Forelimb muscle (tissue), 1 donor: ENCODE measurements at places on chromosomes 1 and 21. TPM values are rescaled to one million over a fixed set of nuclear protein-coding genes. Genes with fewer than 3 reads are reported as not detected.
A peak's percentile ranks its signal among the peaks of the same experiment; 100 is the strongest.

DNA sequence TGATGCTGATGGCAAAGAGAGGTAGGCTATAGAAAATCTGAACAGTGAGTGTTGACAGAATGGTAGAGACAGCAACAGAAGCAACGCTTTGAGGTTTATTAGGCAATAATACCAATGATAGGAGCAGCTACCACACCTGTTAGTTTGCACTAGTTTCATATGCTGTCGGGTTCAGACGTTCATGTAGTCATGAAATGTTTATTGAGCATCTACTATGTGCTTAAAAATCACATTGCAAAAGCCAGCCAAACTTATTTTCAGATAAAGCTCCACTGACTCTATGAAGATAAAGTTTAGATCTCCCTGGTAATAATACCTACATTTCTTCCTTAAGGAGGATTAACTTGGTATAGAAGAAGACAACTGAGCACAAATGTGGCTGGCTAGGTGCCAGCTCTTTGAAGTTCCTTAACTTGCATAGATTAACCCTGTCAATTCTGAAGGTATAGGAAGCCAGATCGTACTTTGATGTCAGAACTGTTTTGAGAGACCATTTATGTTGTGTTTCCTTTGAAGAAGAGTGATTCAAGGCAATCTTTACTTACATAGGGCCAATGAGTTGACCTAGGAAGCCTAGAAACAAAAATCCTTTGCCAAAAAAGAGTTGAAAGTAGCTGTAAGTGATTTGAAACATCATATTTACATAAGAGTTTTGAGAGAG is 71.5 kb downstream of the DISP1 start:
- DNase-seq: no peak

- no peak for DNase-seq
These were observed 100.8 kb downstream of the SIK1 start for GRCh38 chr21:43325968-43326715.

GRCh38 chr1:2617971-2618470 is 14.8 kb downstream of the MMEL1 start:
- DNase-seq: no peak

DNA sequence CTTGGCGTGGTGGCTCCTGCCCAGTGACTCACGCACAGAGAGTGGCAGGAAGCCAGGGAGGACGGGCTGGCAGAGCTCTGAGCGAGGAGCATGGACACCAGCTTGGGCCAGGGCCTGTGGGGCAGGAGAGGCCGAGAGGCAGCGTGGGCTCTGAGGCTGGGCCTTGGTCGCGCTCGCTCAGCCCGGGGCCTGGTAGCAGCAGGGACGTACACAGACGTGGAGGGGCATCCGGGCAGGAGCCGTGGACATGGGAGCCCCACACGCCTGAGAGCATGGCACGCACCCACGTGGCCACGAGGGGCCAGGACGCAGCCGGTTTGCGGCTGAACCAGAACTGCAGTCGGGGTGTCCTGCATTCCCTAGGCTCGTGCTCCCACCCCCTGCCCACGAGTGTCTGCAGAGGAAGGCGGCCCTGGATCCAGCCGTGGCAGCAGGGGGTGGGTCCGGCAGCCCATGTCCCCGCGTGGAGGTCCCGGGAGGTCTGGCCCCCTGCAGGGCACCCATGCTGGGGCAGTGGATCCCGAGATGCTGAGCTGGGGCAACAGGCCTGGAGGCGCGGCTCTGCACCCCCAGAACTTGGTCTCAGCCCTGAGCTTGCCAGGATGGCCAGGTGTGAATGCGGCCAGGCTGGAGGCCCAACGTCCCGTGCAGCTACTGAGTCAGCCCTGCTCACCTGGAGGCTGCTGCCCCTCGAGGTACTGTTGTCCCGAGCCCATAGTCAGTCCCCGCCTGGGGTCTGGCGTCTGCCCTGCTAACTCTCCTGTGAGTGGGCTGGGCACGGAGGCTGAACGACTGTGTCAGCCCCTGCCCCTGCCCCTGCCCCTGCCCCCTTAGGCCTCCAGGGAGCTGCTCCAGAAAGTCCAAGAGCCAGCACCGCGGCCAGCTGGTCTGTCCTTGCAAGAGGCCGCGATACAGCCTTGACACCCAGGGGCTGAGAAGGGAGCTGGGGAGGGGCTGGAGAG is 61.6 kb downstream of the SLX9 start:
- no peak for DNase-seq

DNA sequence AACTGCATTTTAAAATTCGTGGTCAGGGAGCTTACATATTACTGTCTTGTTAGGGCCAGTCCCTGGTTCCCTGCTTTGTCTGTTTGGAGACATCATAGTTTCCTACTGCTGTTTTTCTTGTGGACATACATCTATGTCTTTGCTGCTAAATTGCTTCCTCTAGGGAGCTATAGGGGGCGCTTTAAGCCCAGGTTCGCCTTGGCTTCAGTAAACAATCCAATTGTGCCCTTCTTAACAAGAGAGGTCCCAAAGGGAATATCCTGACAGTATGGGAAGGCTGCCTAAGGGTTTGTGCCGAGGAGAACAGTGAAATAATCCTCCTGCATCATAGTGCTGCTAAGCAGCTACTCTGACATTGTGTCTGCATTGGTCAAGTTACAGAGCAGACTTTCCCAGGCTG is 112.5 kb downstream of the USH2A start:
- DNase-seq: no peak

DNA sequence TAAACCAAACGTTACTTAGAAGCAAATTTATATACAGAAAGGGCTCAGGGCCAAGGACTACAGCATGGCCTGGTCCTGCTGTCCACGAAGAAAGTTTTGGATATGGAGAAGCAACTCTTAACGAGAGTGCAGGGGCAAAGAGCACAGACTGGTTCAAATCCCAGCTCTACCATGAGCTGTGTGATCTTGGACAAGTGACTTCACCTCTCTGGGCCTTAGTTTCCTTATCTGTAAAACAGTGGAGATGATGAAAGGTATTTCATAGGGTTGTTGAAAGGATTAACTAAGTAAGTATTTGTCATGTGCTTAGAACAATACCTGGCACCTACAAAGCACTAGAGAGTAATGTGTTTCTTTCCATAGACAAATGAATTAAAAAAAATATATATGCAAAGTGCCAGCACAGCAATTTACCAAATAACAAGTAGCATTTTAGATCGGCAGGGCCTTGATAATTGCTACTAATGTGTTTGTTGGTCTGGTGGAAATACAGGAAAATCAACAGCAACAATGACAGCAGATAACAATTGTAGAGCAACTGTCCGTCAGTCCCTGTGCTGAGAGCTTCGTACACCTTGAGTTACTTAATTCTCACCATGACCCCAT is 25.4 kb downstream of the TMCO4 start:
- no peak for DNase-seq

GRCh38 chr1:3249631-3250501 is 180.9 kb downstream of the PRDM16 start:
- DNase-seq: no peak

The CCT8 gene
- polyA plus RNA-seq: 173 TPM

The TPM3 gene
- 535 TPM for polyA plus RNA-seq

The IFI44 gene
- 6.5 TPM for polyA plus RNA-seq

- no peak for DNase-seq
These were observed 164.3 kb downstream of the KIF26B start for GRCh38 chr1:245319094-245319493.

GRCh38 chr1:44643721-44644334 is 30.5 kb downstream of the TMEM53 start:
- DNase-seq: no peak

- no peak for DNase-seq
These were observed 7.5 kb downstream of the DYRK1A start for GRCh38 chr21:37374027-37374426.

DNA sequence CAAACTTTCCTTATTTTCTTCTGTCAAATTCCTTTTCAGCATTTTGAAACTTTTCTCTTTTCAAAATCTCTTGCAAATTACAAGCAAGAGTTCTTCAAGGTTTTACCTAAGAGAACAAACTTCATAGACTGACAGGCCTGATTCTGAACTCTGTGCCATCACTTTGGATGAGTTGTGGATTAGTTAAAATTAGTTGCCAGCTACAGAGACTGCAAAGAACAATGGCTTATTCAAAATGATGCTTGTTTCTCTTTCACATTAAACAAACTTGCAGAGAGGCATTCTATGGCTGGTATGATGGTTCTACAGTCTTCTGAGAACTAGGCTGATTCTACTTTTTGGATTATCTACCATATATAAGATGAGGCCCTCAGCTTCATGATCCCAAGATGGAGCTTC is 3.8 kb downstream of the LRRC8B start:
- DNase-seq: no peak

GRCh38 chr1:231161667-231162296 is at the start of gene TRIM67:
Gene TRIM67 (plus strand): TSS chr1:231162058. CDS start chr1:231162970, 912 bp downstream.
- no peak for DNase-seq

- DNase-seq: no peak
These were observed 37.4 kb downstream of the CITED4 start for GRCh38 chr1:40824591-40825434.

GRCh38 chr1:45815667-45816458 is 12.5 kb downstream of the MAST2 start:
- DNase-seq: no peak

GRCh38 chr1:47756411-47756810 is 240.8 kb downstream of the TRABD2B start:
- DNase-seq: no peak

The PLA2G5 gene
- 0.25 TPM for polyA plus RNA-seq

The OLFML2B gene
- polyA plus RNA-seq: 83.5 TPM

- DNase-seq: peak; percentile 95
These were observed 14.7 kb upstream of the KCNE1 start for GRCh38 chr21:34526618-34527290.

The KRTAP20-1 gene
- not detected for polyA plus RNA-seq

The TFF1 gene
- polyA plus RNA-seq: not detected

DNA sequence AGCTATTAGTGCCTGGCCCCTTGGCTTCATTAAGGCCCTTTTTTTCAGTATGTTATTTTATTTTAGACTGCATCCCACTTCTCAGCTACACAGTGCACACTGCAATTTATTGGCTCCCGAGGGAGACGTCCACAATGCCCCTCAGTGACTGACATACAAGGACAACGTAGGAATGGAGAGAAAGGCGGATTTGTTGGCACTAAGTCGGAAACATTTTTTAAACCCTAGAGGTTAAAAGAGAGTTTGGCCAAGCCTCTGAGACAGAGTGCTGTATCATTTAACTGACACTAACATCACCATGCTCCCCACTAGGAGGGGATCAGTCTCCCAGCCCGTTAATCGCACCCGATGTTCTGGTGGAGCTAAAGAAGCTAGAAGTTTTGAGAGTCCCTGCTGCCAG is 45.7 kb upstream of the FOXD3 start:
- DNase-seq: no peak

The DMRTA2 gene
- 0.05 TPM for polyA plus RNA-seq

The CYP4A22 gene
- 0.09 TPM for polyA plus RNA-seq

The ACTL8 gene
- not detected for polyA plus RNA-seq

GRCh38 chr1:200369131-200369530 is 40.7 kb downstream of the ZNF281 start:
- DNase-seq: no peak

- no peak for DNase-seq
These were observed 34.0 kb upstream of the BACH1 start for GRCh38 chr21:29264721-29265120.

- DNase-seq: no peak
These were observed 28.4 kb upstream of the SARS1 start for GRCh38 chr1:109185357-109185756.
